ENCODE measurements at places on chromosomes 4 and X. TPM values are rescaled to one million over a fixed set of nuclear protein-coding genes. Genes with fewer than 3 reads are reported as not detected.

DAPP1 gene
- 19.6 TPM for total RNA-seq

EFHC2 gene
- 6.1 TPM for total RNA-seq

LRRC66 gene
- total RNA-seq, result 0.63 TPM

SNCA gene
- 24.4 TPM for total RNA-seq

DUX4 gene
- not detected for total RNA-seq

ASB5 gene
- 40.0 TPM for total RNA-seq

ATG4A gene
- total RNA-seq, result 9.5 TPM

ARHGEF38 gene
- 0.69 TPM for total RNA-seq

HTR2C gene
- 3.4 TPM for total RNA-seq

CLGN gene
- total RNA-seq, result 4.8 TPM

RHOXF2B gene
- not detected for total RNA-seq

MAGIX gene
- total RNA-seq, result 1.9 TPM

LINC00632 gene
- 173 TPM for total RNA-seq

ZAR1 gene
- not detected for total RNA-seq

CSN1S1 gene
- not detected for total RNA-seq

SH3TC1 gene
- 20.5 TPM for total RNA-seq

ADGRL3 gene
- total RNA-seq, result 70.1 TPM

PAK3 gene
- 6.9 TPM for total RNA-seq

GABRQ gene
- 1.5 TPM for total RNA-seq

PCDH18 gene
- total RNA-seq, result 227 TPM

NONO gene
- 261 TPM for total RNA-seq

MCUB gene
- 13.5 TPM for total RNA-seq

USP26 gene
- total RNA-seq, result not detected

INTS6L gene
- total RNA-seq, result 32.3 TPM

GAGE13 gene
- total RNA-seq, result not detected

SHOX gene
- not detected for total RNA-seq

HSD17B13 gene
- total RNA-seq, result 1.2 TPM

GPR173 gene
- 5.6 TPM for total RNA-seq

TLR10 gene
- 3.0 TPM for total RNA-seq

ERVMER34-1 gene
- total RNA-seq, result 1.5 TPM

AWAT2 gene
- not detected for total RNA-seq

NEUROG2 gene
- not detected for total RNA-seq

Measured in urinary bladder (tissue), 4 donors.